ENCODE measurements at places on chromosomes 2 and 18.
A peak's percentile ranks its signal among the peaks of the same experiment; 100 is the strongest.

GRCh38 chr2:73414696-73415095 is 29.1 kb downstream of the ALMS1 start:
- no peak for DNase-seq

GRCh38 chr2:113281910-113282746 is 3.4 kb upstream of the PAX8 start:
- no peak for DNase-seq

GRCh38 chr18:45373286-45373880 is 241.9 kb upstream of the SLC14A2 start:
- no peak for DNase-seq

DNA sequence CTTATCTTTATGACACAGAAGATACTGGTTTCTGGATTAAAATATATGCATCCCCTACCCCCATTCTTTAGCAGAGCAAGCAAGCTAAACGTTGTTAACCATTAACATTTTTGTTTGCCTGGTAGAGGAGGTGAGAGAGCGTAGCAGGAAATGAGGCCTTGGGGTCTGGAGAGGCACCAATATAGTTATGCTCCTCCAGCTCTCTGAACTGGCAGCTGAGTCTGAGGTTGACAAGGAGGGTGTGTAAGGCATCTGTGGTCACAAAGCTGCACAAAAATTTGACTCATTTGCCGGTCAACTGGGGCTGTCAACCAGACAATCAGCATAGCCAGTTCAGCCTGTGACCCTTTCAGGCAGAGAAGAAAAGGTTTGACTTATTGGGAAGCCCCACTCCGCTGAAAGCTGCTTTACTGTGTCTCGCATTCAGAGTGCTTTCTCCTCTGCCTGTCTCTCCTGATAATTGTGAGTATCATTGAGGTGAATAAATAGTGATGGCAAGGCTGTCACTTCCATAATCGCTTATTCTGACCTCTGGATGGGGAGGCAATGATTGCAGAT is 647.5 kb upstream of the SETBP1 start:
- DNase-seq, result no peak

GRCh38 chr18:62336618-62337017 is 11.5 kb downstream of the TNFRSF11A start:
- no peak for DNase-seq

DNA sequence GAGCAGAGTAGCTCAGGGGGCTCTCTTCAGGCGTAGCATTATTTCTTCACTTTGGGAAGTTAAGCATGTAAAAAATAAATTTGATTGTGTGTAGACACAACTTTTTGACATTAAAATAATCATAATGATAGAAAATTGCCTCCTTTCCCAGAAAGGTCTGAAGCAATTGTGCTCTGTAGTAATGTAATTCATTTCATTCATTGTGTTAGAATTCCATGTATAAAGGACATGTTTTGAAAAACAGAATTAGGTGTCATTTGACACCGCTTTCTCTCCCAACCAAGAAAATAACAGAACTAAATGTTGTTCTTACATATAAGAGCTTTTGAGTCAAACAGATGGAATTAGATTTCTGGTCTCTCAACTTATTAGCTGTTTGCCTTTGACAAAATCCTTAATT is 1064.2 kb upstream of the FAM98A start:
- no peak for DNase-seq

DNA sequence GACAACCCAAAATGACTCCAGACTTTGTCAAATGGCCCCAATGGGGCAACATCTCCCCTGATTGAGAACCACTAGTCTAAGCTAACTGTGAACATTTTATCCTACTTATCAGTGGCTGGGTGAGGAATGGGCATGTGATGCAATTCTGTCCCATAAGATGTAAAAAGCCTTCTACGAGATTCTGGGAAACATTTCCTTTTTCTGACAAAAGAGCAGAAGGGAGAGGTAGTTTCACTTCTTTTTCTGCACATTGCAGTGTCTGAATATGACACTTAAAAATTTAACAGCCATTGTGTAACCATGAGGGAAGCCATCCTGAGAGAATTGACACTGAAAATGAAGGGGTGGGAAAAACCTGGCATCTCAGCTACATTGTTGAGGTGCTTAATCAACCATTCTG is 17.3 kb upstream of the MARCHF4 start:
- DNase-seq, result no peak

GRCh38 chr2:129915303-129915840 is 64.1 kb upstream of the RAB6C start:
- no peak for DNase-seq

DNA sequence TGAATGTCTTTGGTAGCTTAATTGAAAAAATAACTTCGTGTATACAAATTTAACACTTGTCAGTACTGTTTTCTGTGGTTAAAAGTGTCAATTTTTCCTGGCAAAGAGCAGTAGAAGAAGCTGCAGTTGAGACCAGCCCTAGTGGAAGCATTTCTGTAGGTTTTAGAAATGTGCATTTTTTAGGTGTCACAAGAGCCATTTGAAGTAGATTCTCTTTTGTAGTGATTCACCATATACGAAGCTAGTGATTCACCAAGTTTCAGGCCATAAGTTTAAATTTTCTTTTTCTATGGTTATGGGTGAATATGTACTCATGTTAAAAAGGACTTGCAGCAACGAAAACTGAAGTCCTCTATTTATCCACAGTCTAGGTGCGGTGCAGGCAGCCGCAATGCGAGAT is 4.2 kb downstream of the NABP1 start:
- DNase-seq, result no peak

DNA sequence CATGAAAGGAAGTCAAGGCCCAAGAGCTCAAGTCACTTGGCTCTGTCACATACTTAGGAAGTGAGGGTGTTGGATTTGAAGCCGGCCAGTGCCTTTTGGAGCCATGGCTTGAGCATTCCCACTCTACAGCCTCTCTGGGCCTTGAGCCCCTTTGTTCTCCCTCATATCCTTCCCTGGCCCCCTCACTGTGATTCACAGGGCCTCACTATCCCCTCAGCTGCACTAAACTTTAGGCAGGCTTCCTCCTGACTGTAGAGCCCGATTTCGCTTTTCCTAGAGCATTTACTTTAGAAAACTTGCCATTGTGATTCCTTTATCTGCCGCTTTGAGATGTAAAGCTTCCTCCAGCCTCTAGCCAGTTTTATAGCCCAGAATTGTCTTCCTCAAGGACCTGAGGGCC is 107.6 kb downstream of the FBXO15 start:
- no peak for DNase-seq

- peak; percentile 44 for DNase-seq
These were observed at the start of gene KIF3C for GRCh38 chr2:25982273-25982967. Gene KIF3C (minus strand): TSS chr2:25982497. CDS start chr2:25981917, 580 bp downstream.

DNA sequence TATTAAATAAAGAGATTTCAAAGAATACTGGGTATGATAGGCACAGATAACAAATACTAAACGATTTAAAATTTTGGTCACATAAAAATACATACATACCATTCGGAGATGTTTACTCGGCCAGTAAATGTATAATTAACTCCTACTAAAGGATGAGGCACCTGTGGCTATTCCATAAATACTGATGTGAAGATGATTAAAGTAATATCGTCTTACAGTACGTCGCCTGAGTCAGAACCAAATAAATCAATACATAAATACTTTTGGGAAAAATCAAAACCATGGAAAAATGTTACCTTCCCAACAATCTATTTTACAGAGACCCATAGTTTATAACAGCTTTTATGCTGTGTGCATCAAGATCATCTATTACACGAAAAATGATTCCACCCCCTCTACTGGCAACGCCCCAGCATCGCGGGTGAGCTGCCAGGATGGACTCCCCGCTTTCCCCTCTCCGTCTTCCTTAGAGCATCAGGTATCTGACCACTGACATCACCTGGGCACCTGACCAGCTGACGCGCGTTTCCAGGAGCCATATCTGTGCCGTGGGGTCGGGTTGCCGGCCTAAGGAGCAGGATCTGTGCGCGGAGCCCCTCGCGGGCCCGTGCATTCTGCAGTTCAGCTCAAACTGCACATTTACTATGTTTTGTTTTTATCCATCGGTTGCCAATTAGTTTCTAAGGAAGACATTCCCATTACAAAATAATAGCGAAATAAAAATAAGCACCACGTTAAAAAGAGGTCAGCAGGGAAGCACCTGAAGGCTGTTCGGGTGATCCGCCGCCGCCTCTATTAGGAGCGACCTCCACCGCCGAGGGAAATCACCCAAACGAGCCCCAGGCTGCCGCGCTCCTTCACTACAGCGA is 901 bp downstream of the ICA1L start:
- DNase-seq, result no peak

- DNase-seq, result peak; percentile 82
These were observed 421 bp upstream of the NAB1 start for GRCh38 chr2:190648289-190649034.

DNA sequence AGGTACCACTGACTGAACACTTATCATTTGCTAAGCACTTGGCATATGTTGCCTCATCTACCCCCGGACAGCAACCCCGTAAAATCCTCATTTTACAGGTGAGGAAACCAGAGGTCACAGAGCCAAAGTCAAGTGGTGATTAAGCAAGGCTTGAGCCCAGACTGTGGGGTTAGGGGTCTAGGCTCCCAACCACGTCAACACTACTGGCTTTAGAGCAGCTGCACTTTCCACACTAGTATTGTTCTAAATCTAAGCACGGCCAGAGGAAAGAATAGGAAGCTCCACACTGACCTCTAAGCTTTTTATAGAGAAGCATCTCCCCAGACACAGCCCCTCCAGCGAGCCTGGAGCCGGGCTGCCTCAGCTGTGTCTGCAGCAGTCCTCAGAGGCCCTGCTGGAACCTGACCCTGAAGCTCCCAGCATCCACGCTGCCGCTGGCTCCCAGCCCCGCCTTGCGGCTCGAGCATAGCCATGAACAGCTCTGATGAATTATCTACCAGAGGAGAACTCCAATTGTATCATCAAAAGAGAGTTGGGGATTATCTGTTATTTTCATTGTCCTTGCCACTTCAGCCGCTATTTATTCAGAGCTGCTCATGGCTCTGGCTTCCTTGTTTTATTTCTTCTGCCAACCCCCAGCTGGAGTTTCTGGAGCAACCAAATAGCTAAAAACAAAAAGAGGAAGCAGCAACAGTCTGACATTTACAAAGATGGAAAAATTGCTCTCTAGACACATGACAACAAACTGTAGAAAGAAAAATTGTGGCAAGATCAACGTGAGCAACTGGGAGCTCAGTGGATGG is 62.2 kb upstream of the RTN4 start:
- DNase-seq, result no peak

DNA sequence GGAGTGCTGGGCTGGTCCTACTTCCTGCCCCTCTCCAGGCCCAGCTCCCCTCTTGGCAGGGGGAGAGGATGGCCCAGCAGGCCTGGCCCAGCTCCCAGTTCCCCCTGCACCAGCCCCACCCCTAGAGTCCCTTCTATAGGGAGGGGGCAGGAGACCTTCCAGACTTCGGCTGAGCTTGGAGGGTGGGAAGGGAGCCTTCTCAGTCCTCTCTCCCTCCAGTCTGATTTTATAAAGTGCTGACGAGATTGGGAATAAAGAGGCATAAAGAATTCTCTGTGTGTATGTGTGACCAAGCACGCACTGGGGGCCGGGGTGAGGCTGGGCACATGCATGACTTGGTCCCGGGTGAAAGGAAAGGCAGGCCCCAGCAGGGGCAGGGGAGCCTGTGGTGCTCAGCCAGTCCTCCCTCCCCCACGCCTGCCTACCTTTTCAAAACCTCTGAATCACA is 5.1 kb downstream of the CHPF start:
- DNase-seq, result no peak

DNA sequence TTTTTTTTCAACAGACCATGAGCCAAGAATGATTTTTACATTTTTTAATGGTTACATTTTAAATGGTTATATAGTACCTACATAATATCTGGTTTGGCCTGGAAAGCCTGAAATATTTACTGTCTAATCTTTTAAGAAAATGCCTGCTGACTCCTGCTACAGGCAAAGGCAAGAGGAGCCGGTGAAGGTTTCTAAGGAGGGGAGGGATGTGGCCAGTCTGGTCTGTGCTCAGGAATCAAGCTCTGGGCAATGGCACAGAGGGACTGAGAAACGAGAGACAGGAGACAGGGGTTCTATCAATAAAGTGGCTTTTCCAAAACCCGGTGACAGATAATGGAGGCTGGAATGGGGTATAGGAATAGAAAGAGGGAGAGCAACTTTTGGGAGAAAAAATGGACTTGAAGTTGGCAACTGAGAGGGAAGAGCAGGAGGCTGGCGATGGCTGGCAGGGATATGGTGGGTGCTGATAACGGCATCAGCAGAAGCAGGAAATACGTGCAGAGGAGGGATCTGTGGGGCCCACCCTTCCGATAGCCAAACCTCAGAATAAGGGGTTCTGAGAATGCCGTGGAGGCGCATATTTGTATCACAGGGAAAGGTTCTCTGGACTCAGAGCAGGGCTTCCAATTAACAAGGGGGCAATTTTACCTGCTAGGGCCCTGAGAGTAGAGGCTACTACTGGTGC is 64.0 kb upstream of the DNMT3A start:
- no peak for DNase-seq

DNA sequence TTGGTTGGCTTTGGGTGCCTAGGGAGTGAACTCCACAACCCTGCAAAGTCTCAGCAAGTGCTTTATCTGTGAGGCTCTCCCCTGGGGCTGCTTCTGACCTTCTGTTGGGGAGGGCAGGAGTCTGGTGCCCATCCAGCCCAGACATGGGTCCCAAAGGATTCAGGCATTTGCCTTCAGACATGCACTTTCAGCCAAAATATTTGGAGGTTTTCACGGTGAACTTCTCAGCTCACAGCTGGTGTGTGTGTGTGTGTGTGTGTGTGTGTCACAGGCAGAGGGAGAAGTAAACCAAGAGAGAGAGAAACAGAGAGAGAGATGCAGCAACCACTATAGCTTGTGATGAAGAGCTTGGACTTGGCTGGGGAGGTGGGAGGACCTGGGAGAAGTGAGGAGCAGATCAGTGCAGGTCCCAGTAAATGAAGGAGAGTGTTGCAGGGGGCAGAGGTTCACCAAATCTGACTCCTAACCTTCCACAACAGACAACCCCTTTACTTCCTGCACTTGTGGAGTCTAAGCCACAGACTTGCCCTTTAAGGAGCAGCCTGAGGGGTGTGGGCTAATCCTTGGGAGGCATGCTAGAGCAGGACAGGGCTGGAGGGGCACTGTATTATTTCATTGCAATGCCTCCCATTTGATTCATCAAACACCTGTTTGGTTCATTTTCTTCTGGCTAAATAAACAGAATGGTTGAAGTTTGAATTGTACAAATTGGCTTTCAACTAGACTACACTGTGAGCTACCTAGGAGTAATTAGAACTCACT is 14.1 kb downstream of the SLC9A4 start:
- no peak for DNase-seq

DNA sequence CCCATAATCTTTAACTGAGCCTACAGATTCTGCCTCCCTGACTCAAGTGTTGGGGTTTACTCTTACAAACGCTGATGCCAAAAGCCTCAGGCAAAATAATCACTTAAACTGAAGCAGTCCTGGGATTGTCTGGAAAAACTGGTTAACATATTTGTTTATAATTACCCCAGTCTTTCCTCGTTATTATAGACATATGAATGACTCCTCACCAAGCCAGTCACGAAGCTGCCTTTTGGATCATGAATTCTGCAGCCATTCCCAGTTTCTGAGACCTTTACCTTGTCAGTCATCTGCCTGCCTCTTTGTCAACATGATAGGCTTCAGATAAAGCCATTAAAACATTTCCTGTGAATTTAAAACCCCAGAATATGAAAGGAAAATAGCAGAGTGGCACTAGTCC is 46.4 kb downstream of the MREG start:
- DNase-seq, result no peak

- DNase-seq, result no peak
These were observed 6.3 kb upstream of the NRP2 start for GRCh38 chr2:205675861-205676516.

GRCh38 chr2:39738936-39739335 is 40.1 kb downstream of the THUMPD2 start:
- no peak for DNase-seq

- DNase-seq, result peak; percentile 44
These were observed 35.1 kb upstream of the SLC14A1 start for GRCh38 chr18:45688833-45689232.

- no peak for DNase-seq
These were observed 154.8 kb downstream of the ZNF236 start for GRCh38 chr18:76977108-76977621.

Data from stimulated activated CD8-positive, alpha-beta memory T cell treated with anti-CD3 and anti-CD28 coated beads, Interleukin-4, amount 100 ng/mL, for 1 hour (primary cell).